Activated CD8-positive, alpha-beta memory T cell treated with anti-CD3 and anti-CD28 coated beads for 4 hours (primary cell): ENCODE measurements at places on chromosomes 2 and 18.

- DNase-seq = no peak
Measured at GRCh38 chr2:105890111-105890510, 145.4 kb downstream of the NCK2 start.

GRCh38 chr2:145692971-145693478, 1173.1 kb upstream of the ZEB2 start:
- DNase-seq = no peak

GRCh38 chr18:75482880-75483279, 55.4 kb upstream of the SMIM21 start:
- DNase-seq = no peak

- DNase-seq = no peak
Measured at GRCh38 chr18:57561728-57562423, 24.6 kb downstream of the FECH start.

DNA sequence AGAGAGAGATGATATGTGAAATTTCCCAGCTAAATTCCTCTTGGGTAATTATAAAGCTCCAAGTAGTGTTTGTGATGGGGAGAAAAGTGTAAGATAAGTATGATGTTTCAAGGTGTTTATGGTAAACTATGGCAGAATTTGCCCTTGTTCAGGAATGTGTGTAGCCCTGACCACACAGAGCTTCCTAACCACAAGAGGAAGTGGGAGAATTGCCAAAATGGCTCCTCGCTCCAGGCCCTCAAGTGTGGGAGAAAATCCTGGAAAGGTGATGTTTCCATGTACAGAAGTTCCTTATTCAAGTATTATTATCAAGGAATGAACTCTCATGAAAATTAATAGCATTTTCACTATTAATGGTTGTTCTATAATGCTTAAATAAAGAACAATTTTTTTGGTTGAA, 878.3 kb downstream of the TDRD15 start:
- DNase-seq = no peak

- no peak for DNase-seq
Measured at GRCh38 chr2:112728029-112728362, 7.2 kb downstream of the NT5DC4 start.

GRCh38 chr2:229640636-229641035, 73.7 kb downstream of the DNER start:
- DNase-seq = no peak

DNA sequence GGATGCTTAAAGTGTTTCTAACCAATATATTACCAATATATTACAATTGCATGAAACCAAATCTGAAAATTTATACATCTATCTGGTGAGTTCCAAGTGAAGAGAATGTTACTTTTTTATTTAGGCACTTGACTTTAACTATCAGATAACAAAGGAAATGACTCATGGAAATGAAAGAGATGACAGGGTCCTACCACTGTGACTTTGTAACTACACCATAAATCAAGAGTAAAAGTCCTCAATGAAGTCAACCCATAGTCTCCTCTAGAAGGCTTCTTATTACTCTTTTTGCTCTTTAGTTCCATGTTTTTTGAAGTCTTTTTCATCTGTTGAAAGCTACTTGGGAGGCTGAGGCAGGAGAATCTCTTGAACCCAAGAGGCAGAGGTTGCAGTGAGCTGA, 545.0 kb upstream of the PIK3C3 start:
- DNase-seq = no peak
